Stimulated activated CD4-positive, alpha-beta T cell treated with anti-CD3 and anti-CD28 coated beads, Interleukin-2, amount 100 ng/mL, for 24 hours (primary cell): ENCODE measurements at places on chromosomes 2 and 18.

- no peak for DNase-seq
Measured at GRCh38 chr2:43267381-43267780, 41.0 kb upstream of the ZFP36L2 start.

DNA sequence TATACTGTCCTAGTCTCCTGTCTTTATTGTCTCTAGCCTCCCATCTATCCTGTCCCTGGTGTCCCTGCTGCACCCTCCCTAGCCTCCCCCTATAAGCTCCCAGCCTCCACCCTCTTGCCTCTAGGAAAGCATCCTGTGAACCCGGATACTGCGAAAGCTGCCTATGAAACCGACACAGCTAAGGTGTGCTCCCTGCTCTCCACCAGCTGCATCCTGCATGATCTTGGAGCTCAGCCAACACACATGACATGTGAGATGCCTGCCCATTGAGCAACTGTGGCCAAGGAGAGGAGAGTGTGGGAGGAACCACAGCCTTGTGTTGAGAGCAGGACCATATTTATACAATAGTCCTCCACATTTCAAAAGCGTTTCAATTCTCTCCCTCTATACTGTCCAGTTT, 187.1 kb downstream of the ZBTB7C start:
- no peak for DNase-seq

GRCh38 chr2:222930862-222931261, 70.0 kb downstream of the ACSL3 start:
- no peak for DNase-seq

GRCh38 chr2:86035376-86035882, 70.3 kb downstream of the POLR1A start:
- no peak for DNase-seq

- DNase-seq = no peak
Measured at GRCh38 chr2:15780912-15781574, 159.3 kb upstream of the MYCN start.
